Right ventricle myocardium inferior (tissue), 1 donor: ENCODE measurements at places on chromosomes 2 and 18. TPM values are rescaled to one million over a fixed set of nuclear protein-coding genes. Genes with fewer than 3 reads are reported as not detected.
A peak's percentile ranks its signal among the peaks of the same experiment; 100 is the strongest.

Gene SERPINB2
- not detected for total RNA-seq

Gene LOXHD1
- 0.35 TPM for total RNA-seq

DNA sequence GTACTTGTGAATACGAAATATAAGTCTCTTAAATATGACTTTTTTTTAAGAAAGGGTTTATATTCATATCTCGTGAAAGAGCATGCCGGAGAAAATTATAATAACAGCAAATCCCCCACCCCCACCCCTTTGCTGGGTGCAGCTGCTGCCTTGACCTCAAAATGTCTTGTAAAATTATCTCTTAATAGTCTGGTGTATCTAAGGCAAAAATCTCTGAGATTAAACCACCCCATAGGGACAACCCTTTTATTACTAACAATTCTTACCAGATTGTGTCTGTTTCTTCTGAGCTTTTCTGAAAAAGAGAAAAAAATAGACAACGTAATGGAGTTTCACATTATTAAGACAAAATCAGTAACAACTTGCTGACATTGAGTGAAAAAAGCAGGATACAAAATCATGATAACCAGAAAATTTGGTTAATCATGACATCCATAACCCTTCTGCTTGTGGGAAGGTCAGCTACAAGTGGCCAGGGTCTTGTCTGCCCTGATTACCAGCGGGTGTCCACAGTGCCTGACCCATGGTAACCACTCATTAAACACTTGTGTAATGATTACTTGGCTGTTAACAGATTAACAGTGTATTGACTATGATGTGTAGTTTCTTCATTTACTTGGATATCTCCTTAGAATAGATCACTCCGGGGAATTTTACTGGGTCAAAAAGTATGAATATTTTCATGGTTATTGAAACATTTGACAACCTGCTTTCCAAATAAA, 1.5 kb downstream of the STRADB start:
- no peak for DNase-seq

DNA sequence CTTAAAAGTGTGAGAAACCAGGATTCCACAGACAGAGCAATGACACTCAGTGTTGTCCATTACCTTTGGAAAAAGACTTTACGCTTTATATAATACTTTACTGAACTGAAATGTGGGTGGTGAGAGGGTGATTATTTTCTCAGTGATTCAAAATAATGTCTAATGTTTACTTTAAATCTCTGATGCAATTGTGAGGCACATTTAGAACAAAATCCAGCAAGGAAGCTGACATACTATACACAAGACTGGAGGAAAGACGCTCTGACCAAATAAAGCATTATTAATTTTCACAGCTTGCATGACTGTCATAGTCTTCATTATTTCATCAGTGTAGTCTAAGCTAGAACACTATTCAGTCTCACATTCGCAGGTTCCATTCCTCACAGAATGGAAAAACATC, 34.1 kb upstream of the STAT1 start:
- DNase-seq: no peak

- DNase-seq: no peak
Measured at GRCh38 chr18:3726238-3726951, 276.4 kb downstream of the TGIF1 start.

DNA sequence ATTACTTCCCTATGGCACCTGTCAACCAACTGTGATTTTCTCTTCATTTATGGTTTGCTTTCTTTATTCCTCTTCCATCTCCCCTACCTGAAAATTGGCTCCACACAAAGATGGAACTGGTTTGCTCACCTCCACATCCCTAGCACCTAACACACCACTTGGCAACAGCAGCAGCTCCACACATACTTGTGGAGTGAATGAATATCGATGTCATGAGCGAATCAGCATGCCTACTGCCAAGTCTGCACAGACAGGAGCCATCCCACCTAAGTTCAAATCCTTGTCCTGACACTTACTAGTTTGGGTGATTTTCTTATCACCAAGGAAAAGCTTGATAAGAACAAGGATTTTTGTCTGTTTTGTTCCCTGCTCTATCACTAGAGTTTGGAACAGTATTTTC, 191.4 kb upstream of the TMEM200C start:
- DNase-seq: no peak

GRCh38 chr2:54568876-54569321, 112.8 kb downstream of the SPTBN1 start:
- no peak for DNase-seq

DNA sequence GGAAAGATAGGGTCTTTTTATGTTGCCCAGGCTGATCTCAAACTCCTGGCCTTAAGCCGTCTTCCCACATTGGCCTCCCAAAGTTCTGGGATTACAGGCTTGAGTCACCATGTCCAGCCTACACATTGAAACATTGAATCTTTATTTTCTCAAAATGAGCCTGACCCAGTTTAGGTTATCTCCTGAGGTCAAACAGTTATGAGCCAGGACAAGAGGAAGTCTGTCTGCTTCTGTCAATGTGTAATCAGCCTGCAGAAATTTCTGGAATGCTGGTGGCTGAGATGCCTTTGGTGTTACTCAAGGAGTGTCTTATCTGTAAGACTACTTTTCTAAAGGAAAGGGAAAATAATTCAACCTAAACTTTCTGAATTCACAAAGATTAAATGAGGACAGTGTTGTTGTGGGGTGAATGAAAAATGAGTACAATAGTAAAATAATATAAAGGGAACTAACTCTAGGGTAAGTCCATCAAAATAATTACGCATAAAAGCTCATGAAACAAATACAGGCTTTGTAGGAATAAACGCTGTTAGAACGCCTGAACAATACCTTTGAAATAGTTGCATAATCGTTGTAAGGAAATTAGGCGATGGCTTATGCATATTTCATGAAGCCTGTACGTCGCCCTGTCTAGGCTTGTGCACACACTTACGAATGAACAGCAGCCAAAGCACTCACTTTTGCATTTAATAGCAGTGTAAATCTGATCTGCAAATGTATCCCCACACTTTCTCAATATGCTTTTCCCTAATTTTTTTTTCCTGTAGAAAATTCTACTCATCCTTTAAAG, 260.8 kb downstream of the RDH14 start:
- DNase-seq: no peak

DNA sequence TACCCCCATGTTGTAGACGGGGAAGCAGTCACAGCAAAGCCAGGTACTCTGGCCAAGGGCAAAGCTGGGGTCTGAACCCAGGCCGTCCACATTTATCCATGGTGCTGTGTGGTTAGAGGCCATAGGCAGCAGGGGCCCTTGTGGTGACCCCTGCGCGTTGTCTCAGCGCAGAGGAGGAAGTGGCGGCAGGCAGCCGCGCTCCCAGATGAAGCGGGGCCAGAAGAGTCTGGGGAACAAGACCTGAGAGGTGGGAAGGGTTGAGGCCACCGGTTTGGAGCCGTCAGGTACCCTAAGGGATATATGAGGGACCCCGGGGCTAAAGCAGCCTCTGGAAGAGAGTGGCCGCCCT, 770 bp downstream of the ZNF396 start:
- DNase-seq: peak; percentile 79

- no peak for DNase-seq
Measured at GRCh38 chr18:9685615-9685890, 22.5 kb upstream of the RAB31 start.

GRCh38 chr2:202009019-202009481, 24.6 kb upstream of the FZD7 start:
- no peak for DNase-seq

DNA sequence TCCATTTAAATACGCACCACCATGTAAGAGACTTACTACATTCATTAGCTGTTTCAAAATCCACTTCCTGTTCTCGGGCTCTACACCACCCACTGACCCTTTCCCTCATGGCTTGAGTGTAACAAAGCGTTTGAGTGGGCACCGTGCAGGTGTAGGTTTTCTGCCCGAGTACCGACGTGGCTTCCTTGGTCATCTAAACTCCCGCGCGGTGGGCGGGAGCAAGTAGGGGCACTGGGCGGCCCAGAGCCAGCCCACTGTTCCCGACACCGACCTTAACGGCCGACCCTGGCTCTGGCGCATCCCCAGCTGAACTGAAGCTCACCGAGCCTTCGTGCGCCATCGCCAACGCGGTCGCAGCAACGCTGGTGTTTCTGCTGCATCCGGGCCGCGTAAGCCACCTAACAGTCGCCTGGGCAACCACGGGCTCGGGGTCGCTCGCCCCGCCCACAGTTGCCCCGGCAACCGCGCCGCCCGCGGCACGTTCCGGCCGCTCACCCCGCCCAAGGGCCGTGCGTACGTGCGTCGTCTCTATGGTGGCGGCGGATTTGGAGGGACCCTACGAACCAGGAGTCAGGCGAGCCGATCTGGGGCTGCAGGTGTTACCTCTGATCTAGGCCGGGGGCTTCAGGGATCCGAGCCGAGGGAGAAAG, at the start of the genes C2orf81 and WDR54:
C2orf81 (minus strand) TSS at position 399 of the 650 bp plus-strand sequence; CDS start at position 340, 59 bp downstream.
WDR54 (plus strand) TSS at position 510 of the 650 bp plus-strand sequence. CDS start 424 bp downstream, outside the sequence.
- DNase-seq: peak; percentile 93

DNA sequence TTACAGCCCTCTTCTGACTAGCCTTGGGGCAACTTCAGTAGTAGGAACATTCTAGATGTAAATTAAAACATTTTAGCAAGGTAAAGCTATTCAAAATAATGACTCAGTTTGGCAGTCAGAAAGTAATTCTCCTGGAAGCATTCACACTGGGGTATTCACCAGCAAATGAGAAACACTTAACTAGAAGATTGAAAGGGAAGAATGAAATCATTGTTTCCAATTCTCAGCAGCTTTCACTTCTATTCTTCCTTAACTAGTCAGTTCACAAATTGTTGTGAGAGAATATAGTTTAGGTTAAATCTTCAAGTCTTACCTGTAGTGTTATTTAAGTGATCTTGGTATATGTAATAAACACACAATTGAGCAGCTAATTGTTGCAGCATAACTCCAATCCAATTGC, 1135.6 kb upstream of the FAM98A start:
- no peak for DNase-seq

DNA sequence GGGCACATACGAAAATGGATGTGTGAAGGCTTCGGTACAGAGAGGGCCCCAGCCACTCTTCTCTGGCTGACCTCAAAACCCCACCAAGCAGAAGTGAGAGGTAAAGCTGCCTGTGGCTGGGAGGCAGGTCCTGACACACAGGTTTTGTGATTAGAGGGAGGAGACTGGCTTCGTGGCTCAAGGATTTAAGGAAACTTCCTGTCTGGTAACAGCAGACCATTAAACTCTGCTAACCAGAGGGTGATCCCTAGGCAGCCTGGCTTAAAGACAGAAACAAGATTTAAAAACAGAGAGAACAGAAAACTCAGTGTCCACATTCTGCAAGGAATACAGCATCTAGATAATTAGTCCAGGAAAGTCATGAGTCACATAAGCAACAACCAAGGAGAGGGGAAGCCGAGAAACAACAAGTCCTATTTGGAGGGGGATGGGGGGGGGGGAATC, 101.9 kb downstream of the NFATC1 start:
- no peak for DNase-seq

- no peak for DNase-seq
Measured at GRCh38 chr2:204897561-204897960, 352.3 kb downstream of the PARD3B start.

GRCh38 chr2:235000426-235001236, 48.8 kb downstream of the SH3BP4 start:
- no peak for DNase-seq

DNA sequence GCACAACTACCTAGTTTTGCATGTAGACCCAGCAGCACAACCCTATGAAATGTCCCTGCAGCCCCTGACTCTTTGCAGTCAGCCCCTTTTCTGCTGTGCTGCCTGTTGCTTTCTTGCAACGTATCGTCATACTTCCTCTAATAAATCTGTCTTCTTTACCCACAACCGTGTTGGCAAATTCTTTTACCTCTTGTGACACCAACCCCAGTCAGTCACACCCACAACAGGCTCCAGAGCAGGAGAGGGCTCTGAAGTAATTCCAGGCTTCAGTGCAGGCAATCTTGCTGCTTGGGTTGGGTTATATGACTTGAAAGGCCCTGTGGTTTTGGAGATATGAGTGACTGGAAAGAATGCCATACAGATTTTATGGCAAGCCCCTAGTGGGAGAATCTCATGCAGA, 79.1 kb upstream of the KCNH7 start:
- no peak for DNase-seq

DNA sequence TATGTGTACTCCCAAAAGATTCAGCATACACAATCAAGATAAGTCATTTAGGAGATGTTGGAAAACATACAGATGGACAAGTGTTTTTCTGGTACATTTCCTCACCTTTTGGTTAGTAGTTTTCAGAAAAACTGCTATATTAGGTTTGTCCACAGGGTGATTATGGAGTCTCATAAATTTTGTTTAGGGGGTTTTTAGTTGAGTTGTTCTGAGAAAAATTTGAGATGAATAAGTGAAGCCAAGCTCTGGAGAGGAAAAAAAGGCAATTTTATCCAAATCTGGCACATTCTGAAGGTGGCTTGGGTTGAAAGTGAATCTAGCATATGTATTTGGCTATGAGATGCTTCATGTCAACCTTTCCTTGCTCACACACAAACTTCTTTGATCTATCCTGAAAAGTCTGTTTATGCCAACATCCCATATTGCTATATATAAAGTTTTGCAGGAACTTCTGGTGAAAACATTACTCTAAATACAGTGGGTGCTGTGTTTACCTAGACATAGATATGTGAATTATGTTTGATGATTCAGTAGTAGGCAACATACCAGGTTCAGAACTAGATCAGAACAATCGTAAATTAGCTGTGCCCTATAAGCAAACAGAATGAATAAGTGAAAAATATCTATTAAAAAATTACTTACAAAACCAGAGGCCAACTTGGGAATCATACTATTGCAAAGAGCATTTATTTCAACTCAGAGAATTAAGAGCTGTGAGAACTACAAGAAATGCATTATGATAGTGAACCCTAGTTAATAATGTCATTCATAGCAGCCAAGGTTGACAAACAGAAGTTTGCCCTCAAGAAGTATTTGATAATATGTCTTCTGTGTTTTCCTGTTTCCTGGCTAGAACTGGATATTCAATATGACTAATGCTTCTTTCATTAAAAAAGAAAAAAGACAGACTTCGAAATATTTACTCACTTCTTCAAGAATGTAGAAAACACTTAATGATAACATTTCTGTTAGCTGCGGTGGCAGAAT, 552.0 kb downstream of the IRS1 start:
- no peak for DNase-seq

DNA sequence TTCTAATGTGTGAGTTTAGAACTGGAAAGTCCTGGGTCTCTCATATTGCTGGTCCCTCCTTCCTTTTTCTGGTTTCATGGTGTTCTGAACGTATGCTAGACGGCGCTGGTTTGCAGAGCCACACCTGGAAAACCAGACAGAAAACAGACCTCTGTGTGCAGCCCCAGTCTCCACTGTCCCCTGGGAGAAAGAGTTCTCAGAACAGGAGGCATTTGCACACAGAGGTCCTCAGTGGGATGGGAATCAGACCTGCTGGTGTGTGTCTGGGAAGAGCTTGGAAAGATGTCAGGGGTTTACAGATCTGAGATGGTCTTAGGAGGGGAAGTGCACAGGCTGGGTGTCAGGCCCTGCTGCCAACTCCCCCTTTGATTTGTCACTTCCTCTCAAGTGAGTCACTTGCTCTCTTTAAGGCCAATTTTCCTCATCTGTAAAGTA, 14.9 kb upstream of the MBP start:
- DNase-seq: no peak

DNA sequence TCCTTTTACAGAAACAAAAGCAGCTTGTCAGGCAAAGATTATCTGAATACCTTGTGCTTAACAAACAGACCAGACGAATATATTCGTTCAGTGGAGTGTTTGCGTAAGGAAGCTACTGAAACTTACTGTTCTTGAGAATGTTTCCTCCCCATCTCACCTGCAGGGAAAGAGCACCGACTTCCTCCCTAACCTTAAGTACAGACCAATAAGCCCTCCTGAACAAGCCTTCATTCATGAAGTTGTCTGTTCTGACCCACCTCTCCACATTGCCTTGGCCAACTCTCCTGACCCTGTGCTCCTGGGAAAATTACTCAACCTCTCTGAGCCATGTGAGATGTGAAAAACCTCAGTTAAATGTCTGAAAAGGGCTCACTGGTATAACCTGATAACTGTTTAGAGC, 35.2 kb downstream of the STK39 start:
- DNase-seq: no peak
